ENCODE measurements at places on chromosomes 4 and X.
A peak's percentile ranks its signal among the peaks of the same experiment; 100 is the strongest.

DNA sequence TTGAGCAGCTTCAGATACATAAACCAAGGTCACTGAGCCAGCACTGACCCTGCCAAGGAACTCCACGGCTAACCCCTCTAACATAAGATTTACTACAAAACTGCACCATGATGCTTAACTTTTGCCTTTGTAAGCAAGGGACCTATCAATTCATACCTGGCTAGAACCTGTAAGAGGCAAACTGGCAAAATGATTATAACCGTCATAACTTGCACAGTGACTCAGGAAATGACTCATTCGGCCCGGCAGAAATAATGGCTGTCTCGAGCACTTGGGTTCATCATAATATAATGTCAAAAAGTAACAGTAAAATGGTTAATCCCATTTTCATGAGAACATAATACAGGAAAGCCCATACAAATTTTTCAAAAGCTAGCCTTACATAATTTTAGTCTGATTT is 17.2 kb downstream of the RASGEF1B start:
- DNase-seq = no peak

DNA sequence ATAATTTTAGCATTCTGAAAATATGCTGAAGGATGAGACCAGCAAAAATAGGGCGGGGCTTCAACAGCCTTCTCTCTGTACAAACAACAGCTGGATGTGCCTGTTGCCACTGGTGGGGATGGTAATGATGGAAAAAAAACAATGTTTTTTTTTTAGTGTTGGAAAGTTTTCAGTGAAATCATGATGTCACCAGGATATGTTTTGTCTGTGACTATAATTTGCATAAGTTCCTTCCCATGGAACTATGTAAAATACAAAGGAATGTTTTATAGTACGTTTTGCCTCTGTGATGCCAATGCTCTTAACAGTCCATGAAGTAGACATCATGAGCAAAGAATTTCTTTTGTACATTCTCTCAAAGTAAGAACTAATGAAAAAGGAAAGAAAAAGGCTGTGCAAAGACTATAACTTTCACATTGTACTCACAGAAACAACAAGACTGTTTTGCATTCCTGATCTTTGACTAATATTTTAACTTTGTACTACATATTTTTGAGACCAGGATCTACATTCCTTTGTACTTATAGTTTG is 589.7 kb downstream of the SPRY1 start:
- DNase-seq = peak; percentile 97

DNA sequence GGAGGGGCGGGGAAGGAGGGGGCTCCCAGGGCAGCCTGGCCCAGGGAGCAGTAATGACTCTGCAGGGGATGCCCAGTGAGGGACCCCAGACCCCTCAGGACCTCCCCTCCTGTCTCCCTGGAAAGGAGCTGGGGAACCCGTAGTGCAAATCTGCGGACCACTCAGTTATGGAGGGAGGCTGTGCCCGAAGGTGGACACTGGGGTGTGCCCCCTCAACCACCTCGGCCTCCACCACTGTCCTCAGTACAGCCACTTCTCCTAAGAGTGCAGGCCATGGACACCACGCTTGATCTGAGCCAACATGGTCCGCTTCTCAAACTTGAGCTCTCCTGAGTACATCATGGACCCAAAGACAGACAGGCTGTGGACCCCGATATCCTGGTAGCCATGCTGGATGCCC is 378.2 kb upstream of the MAOA start:
- no peak for DNase-seq

DNA sequence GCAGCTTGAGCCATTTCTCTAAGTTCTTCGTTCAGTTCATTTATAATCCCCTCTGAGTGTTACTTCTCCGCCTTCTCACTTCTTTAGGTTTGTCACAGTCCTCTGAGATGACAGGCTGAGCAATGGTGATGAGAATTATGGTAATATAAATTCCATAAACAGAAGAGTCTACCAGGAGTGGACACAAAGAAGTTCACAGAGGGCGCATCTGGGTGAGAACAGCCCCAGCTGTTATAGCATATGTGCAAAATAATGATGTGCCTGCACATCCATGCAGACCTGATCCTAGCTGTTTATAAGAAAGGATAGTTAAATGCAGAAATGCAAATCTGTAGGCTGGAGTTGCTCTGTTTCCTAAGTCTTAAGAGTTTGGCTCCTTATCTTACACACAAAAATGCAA is 377.5 kb downstream of the KCNIP4 start:
- no peak for DNase-seq

GRCh38 chrX:13489454-13489853 is 79.9 kb upstream of the EGFL6 start:
- peak; percentile 56 for DNase-seq

- no peak for DNase-seq
Measured at GRCh38 chrX:129488359-129488758, 34.9 kb downstream of the SMARCA1 start.

DNA sequence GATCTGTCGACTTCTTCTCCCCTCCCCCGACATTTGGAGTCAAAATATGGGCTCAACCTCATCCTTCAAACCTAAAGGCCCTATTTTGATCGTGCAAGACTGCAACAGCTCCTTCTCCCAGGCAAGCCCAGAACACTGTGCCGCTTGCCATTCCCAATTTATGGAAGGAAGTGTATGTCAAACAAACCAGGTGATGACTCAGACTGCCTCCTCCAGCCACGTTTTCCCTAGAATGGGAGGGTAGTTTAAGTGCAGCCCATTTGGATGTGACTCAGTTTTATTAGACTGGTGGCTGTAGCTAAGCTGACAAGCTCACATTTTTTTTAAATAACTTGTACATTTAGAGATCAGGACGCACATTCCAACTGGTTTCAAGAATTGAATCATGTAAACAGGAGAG is 570.4 kb upstream of the DIPK2B start:
- peak; percentile 93 for DNase-seq

DNA sequence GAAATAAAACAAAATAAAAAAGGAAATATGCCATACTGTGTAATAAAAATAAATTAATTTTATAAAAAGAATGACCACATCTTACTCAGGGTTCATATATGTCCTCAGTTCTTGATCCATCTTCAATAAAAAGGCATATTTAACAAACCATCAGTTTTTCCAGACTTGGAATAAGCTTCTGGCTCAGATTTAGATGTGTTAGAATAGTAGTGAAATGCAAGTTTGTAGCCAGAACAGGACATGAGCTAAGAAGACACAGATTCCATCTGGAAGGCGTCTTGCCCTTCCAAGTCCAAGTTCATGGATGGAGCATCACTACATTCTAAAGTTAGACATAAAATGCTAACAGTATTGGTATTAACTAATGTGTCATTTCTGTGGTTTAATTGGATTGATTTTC is 10.3 kb upstream of the LSM6 start:
- DNase-seq = no peak

DNA sequence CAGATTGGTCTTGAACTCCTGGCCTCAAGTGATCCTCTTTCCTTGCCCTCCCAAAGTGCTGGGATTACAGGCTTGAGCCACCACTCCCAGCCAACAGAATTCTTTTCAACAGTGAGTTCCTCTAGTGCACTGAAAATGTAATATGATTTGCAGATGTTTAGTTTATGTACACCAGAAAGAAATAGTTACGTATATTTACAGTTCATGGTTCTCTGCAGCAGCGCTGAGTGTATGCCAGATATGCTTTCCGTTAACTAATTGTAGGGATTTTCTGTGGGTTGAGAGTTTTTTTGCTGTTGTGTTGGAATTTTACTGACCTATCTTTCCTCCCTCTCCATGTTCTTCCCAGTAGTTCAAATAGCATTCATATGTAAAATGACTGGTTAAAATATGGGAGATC is 44.0 kb downstream of the GAB1 start:
- no peak for DNase-seq

- DNase-seq = peak; percentile 42
Measured at GRCh38 chr4:132642016-132642817, 506.9 kb upstream of the PCDH10 start.

DNA sequence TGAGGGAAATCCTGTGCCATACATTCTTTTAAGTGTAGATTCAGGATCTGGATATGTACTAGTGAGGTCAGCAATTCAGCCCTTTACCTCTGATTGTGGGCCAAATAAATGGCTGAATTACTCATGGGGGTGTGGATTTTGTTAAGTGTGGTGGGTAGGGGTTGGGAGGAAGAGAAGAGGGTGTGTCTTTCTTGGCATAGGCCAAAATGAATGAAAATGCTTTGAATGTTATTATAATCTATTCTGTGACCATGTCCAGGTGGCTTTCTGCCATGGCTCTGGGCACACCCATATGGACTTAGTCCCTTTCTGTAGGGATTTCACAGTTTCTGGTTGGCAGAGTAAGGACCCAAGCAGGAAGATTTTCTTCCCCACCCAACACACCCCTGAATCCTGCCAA is 244.3 kb downstream of the CBR4 start:
- peak; percentile 75 for DNase-seq

DNA sequence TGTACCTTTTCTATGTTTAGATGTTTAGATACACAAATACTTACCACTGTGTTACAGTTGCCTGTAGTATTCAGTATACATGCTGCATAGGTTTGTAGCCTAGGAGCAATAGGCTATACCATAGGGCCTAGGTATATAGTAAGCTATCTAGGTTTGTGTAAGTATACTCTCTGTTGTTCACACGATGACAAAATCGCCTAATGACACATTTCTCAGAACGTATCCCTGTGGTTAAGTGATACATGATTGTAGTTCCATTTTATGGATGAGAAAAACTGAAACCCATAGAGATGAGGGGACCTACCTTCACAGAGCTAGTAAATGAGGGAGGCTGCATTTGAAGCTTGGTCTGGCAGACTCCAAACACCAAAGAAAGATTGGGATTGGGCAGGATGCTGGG is 79.4 kb upstream of the EFNB1 start:
- DNase-seq = no peak

DNA sequence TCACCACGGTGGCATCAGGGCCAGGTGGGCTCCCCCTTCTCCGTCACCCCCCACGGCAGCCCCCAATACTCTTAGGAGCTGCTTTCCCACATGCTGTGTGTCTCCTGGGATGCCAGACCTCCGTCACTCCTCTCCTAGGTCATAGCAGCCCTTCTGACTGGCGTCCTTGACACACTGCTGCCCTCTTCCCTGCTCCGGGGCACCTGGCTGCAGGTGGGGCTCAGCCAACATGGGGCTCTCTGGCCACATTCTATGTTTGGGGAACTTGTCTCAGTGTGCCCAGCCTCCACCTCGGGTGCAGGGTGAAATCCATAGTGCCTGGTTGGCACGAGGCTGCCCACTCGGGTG is 13.8 kb downstream of the TMEM175 start:
- no peak for DNase-seq

- no peak for DNase-seq
Measured at GRCh38 chr4:7198440-7199128, 6.2 kb downstream of the SORCS2 start.

DNA sequence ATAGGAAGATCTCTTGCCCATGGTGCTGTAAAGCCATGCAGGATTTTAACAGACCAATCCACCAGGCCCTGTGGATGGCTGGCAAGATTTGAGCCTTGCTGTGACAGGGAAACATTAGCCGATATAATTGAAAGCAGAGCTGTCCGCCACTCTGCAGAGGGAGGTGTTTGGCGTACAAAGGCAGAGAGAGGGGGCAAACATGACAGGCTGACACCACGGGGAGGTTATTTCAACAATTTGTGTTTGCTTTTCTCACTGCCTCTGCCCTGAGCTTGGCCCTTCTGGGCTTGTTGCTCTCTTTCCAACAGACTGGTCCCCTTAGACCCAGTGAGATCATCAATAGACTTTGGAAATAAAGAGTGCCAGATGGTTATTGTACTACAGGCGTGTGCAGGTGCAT is 59.4 kb downstream of the CLNK start:
- peak; percentile 65 for DNase-seq

GRCh38 chrX:123859409-123859845 is 426 bp upstream of the XIAP start:
- no peak for DNase-seq

DNA sequence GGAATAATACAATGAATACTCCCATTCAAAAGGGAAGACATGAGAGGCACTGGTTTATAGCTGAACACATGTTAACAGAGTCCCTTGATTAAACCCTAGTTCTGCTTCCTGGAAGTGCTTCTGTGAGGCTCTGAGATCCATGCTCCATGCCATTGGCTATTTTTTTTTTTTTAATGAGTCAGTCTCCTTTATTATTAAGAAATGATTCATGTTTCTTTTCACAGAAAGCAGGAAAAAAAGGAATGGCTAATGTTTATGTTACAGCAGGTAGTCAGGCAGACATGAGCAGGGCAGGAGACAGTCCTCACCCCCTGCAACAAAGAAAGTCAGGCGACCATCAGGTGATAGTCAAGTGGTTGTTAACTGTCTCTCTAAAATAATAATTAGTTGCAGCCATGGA is 598.7 kb downstream of the EPHA5 start:
- DNase-seq = no peak

DNA sequence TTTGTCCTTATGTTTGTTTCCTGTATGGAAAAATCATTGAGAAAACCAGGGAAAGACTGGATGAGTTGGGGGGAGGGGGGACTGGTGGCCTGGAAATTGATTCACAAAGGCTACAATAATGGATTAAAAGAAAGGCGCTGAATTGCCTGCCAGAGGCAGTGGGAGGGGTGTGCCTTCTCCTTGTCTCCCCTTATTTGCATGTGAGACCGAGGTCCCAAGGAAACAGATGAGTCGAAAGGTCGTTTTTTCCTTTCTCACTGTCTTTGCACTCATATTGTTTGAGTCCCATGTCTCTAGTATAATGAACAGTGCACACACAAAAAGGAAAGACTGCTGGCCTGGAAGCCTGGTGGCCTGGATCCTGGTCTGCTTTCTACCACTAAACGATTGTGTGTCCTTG is 86.6 kb upstream of the ZDHHC15 start:
- no peak for DNase-seq

GRCh38 chrX:41066391-41066790 is 18.9 kb upstream of the USP9X start:
- no peak for DNase-seq

DNA sequence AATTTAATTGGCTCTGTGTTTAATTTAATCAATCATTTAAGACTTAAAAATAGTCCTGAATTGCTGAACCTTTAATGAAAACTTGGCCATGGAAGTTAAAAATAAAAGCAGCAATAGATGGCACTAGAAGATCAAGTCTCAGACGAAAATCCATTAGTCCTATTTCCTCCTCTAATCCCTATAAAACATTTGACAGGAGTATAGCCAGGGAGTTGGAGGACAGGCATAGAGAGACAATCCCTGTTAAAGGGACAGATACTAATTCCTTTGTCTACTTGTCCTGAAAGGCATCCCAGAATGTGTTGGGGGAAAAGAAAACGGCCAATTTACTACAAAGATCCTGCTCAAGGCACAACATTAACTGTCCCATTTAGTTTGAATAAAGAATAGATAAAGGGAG is 276.3 kb upstream of the TACR3 start:
- DNase-seq = peak; percentile 27

DNA sequence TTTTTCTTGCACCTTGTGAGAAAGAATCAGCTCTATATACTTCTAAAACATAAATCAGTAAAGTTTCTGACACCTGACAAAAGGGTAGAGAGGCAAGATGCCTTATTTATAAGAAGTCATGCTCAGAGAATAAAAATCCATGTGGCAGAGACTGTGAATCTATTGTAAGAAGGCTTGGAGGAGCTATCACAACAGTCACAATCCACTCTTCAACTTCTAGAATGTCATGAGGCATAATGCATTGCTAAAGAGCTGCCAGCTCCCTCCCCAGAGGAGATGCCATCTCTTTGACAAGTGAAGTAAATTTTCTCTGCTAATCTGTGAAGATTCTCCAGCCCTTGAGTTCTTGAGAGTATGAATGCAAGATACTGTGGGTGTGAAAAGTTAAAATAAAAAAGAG is 971.2 kb upstream of the IGFBP7 start:
- DNase-seq = no peak
